Upper lobe of right lung (tissue), 1 donor: ENCODE measurements at places on chromosomes 4 and X.
A peak's percentile ranks its signal among the peaks of the same experiment; 100 is the strongest.

DNA sequence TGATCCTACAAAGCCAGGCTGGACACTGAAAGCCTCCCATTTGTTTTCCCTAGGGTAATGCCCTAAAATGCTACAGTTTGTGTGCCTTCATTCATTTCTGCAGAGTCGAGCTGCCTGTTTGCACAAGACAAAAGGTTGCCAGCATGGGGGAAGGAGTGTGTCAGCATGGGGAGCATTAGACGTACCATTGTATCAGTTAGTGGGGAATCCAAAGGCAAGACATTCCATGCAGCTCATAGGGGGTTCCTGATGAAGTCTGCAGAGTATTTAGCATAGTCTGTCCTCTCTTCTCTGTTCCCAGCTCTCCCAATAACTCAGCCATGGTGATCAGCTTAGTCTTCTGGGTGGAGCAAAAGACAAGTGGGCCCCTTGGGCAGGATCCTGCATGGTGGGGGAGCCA, 276.9 kb upstream of the PCDH7 start:
- no peak for DNase-seq

- DNase-seq = no peak
These were observed 169.1 kb downstream of the LDB2 start for GRCh38 chr4:16729336-16729735.

GRCh38 chr4:182918791-182919302, 1.7 kb upstream of the DCTD start:
- DNase-seq = no peak

- no peak for DNase-seq
These were observed 66.1 kb downstream of the DNAAF6 start for GRCh38 chrX:107272431-107272921.

DNA sequence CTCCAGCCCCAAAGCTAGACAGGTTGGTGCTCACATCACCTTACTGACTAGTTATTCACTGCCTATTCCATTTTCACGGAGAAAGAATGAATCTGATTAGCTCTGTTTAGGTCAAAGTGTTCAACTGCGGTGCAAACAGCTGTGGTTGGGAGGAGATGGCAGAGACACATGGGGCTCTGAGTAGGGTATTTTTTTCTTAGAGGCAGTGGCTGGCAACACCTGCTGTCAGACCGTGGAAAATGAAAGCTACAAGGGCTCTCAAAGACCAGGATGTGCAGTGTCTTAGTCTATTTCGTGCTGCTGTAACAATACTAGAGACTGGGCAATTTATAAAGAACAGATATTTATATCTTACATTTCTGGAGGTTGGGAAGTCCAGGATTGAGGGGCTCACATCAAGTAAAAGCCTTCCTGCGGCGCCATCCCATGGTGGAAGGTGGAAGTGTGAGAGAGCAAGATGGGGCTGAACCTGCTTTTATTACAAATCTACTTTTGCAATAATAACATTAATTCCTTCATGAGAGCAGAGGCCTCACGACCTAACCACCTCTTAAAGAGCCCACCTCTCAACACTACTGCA, 10.6 kb downstream of the NYX start:
- DNase-seq = no peak

GRCh38 chr4:2725380-2725779, 30.8 kb downstream of the TNIP2 start:
- DNase-seq = peak; percentile 18

DNA sequence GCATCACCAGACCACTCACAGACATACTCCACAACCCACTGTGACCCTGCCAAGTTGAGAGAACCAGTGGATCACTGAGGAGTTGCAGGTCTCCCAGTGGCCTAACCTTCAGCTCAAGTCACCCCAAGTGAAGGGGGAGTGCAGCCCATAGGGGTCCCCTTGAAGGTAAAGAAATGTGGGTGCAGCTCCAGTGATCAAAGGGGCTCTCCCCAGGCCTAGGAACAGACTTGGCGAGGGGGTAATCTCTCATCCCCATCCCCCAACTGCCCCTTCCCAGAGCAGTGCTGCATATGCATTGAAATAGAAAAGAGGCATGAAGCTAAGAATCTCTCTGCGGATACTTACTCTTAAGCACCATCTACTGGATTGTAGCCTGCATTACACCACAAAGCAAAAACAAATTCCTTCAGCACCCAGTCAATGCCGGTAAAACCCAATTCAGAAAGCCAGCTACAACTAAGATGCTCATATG, 27.0 kb downstream of the MAGEE1 start:
- no peak for DNase-seq

- no peak for DNase-seq
These were observed 112.7 kb upstream of the PTPN13 start for GRCh38 chr4:86481440-86481839.
